Spinal cord (tissue), 10 donors: ENCODE measurements at places on chromosomes 1 and 21.
A peak's percentile ranks its signal among the peaks of the same experiment; 100 is the strongest.

GRCh38 chr1:175628548-175629317 is 114.7 kb downstream of the TNR start:
- DNase-seq: peak; percentile 27

DNA sequence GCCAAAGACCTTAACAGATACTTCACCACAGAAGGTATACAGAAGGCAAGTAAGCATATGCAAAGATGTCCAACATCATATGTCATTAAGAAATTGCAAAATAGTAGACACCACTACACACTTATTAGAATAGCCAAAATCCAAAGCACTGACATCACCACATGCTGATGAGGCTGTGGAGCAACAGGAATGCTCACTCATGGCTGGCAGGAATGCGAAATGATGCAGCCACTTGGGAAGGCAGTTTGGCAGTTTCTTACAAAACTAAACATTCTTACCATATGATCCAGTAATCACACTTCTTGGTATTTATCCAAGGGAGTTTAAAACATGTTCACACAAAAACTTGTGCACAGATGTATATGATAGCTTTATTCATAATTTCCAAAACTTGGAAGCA is 261.2 kb upstream of the AJAP1 start:
- DNase-seq: no peak

- no peak for DNase-seq
Observed at GRCh38 chr1:100147875-100148274, 14.9 kb downstream of the TRMT13 start.

GRCh38 chr1:45299981-45300668 is 26.6 kb upstream of the HPDL start:
- peak; percentile 95 for DNase-seq
